ENCODE measurements at places on chromosomes 2 and 18.

DNA sequence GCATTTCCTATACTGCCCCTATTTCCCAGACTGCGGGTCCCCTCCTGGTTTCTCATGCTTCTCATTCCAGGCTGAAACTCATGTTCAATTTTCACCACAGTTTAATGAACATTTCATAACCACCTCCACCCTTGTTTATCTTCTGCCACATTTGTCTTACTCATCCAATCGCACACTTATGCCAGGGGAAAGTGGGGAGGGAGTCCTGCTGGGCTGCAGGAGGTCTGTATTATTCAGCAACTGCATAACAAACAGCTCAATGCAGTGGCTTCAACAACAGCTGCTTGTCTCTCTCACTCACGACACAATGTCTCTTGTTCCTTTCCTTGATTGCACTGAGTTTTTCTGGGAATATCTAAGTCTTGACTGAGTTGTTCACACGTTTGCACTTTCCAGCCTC, 106.0 kb downstream of the ZNF519 start:
- no peak overlapping the region for H3K27ac ChIP-seq
- H3K4me1 ChIP-seq = no peaks in the 10 kb centered on the region
- no peaks in the 10 kb centered on the region for H3K27me3 ChIP-seq
- H3K4me3 ChIP-seq = no peak overlapping the region
- DNase-seq = no peak
- H3K36me3 ChIP-seq = no peaks in the 10 kb centered on the region

GRCh38 chr2:61590214-61590613, 52.1 kb upstream of the XPO1 start:
- DNase-seq = no peak
- no peak overlapping the region for H3K4me3 ChIP-seq
- H3K27me3 ChIP-seq = no peaks in the 10 kb centered on the region
- H3K27ac ChIP-seq = no peak overlapping the region
- H3K36me3 ChIP-seq = no peaks in the 10 kb centered on the region

DNA sequence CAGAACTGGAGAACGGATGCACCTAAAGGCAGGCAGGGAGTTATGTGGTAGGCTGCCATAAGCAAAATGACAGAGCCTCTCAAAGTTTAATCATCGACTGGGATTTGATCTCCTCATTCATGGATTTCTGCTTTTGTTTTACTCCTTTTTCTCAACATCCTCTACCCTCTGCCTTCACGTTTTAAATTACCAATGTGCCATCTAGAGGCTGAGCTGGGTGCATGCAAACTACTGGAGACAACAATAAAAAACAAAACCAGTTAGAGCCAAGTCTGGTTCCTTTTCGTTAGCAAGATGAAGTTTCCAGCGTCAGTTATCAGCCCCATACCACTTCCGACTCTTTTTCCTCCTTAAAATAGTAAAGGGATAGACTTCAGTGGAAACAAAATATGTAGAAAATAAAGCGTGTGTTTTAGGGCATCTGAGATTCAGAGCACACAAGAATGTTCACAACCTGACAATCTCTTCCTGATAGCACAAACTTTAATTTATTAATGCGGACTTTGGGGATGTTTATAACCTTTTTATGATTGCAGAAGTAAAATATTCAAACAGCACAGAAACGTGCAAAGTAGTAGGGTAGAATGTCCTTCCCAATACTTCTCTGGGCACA, 117.0 kb downstream of the LAMA1 start:
- H3K36me3 ChIP-seq = no peaks in the 10 kb centered on the region
- H3K4me3 ChIP-seq = no peak overlapping the region
- H3K27ac ChIP-seq = no peak overlapping the region
- H3K27me3 ChIP-seq = no peaks in the 10 kb centered on the region
- DNase-seq = no peak

GRCh38 chr2:146807568-146808168, 1037.2 kb upstream of the ACVR2A start:
- DNase-seq = no peak
- H3K36me3 ChIP-seq = no peaks in the 10 kb centered on the region
- H3K27me3 ChIP-seq = no peaks in the 10 kb centered on the region
- no peaks in the 10 kb centered on the region for H3K4me1 ChIP-seq

- H3K27ac ChIP-seq = no peak overlapping the region
- H3K4me3 ChIP-seq = no peak overlapping the region
- DNase-seq = no peak
- H3K27me3 ChIP-seq = no peaks in the 10 kb centered on the region
Measured at GRCh38 chr2:234880551-234881211, 71.1 kb upstream of the SH3BP4 start.

GRCh38 chr2:239864247-239865058, 160.7 kb downstream of the NDUFA10 start:
- no peaks in the 10 kb centered on the region for H3K27me3 ChIP-seq
- no peak overlapping the region for H3K27ac ChIP-seq
- no peaks in the 10 kb centered on the region for H3K4me1 ChIP-seq

GRCh38 chr2:152470861-152471854, 136.2 kb downstream of the FMNL2 start:
- H3K27ac ChIP-seq = no peak overlapping the region
- no peak overlapping the region for H3K4me3 ChIP-seq
- H3K27me3 ChIP-seq = no peaks in the 10 kb centered on the region
- H3K4me1 ChIP-seq = peaks cover 12% of the 10 kb centered on the region

GRCh38 chr2:220224691-220225543, 597.5 kb downstream of the SLC4A3 start:
- no peaks in the 10 kb centered on the region for H3K4me1 ChIP-seq
- no peaks in the 10 kb centered on the region for H3K36me3 ChIP-seq
- no peak for DNase-seq
- peak overlapping the region; percentile 3 for H3K27ac ChIP-seq

- no peak overlapping the region for H3K27ac ChIP-seq
- no peak overlapping the region for H3K4me3 ChIP-seq
Measured at GRCh38 chr2:62001431-62001830, 96.0 kb downstream of the COMMD1 start.

- no peak overlapping the region for H3K27ac ChIP-seq
- no peak overlapping the region for H3K4me3 ChIP-seq
- no peaks in the 10 kb centered on the region for H3K27me3 ChIP-seq
Measured at GRCh38 chr2:75562513-75562864, 1.8 kb upstream of the EVA1A start.

GRCh38 chr18:68874361-68874760, 76.5 kb downstream of the CCDC102B start:
- no peak overlapping the region for H3K27ac ChIP-seq
- no peak for DNase-seq
- H3K4me1 ChIP-seq = no peaks in the 10 kb centered on the region

DNA sequence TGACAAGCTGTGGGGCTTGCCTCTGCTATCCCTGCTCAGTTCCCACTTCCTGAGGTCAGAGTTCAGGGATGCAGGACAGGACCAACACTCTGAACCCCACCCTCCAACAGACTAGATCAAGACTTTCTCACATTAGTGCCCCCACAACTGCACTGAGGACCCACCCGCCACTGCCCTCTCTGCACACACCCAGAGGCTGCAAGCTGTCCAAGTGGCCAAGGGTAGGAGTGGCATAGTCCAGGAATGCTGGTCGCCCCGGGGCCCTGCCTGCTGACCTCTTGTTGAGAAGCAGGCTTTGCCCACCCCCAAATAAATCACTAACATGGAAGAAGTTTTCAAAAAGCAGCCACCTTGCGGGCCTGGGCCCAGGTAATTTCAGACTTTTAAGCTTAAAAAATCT, 5.5 kb upstream of the KIF1A start:
- no peaks in the 10 kb centered on the region for H3K36me3 ChIP-seq
- no peak overlapping the region for H3K27ac ChIP-seq
- H3K27me3 ChIP-seq = peaks cover 13% of the 10 kb centered on the region
- no peak for DNase-seq
- H3K4me1 ChIP-seq = peaks cover 8% of the 10 kb centered on the region

DNA sequence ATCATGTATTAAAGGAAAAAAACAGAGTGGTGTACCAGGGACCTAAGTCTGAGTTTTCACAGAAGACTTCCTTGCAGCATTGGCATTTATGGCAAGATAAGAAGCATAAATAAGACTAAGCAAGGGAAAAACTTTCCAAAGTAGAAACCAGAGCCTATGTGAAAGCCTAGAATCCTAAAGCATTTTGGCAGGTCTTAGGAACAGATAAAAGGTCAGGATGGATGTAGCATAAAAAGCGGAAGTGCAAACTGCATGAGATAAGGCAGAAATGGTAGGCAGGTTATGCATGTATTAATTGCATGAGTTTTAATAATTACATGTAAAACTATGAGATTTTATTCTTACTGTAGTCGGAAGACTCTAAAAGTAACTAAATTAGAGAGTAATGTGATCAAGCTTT, 596.5 kb downstream of the SUCLG1 start:
- H3K27ac ChIP-seq = no peak overlapping the region
- no peaks in the 10 kb centered on the region for H3K4me1 ChIP-seq
- H3K27me3 ChIP-seq = no peaks in the 10 kb centered on the region
- H3K4me3 ChIP-seq = no peak overlapping the region

GRCh38 chr2:101818531-101819451, 121.3 kb downstream of the MAP4K4 start:
- no peak for DNase-seq
- no peak overlapping the region for H3K27ac ChIP-seq
- H3K36me3 ChIP-seq = no peaks in the 10 kb centered on the region
- no peaks in the 10 kb centered on the region for H3K4me1 ChIP-seq

DNA sequence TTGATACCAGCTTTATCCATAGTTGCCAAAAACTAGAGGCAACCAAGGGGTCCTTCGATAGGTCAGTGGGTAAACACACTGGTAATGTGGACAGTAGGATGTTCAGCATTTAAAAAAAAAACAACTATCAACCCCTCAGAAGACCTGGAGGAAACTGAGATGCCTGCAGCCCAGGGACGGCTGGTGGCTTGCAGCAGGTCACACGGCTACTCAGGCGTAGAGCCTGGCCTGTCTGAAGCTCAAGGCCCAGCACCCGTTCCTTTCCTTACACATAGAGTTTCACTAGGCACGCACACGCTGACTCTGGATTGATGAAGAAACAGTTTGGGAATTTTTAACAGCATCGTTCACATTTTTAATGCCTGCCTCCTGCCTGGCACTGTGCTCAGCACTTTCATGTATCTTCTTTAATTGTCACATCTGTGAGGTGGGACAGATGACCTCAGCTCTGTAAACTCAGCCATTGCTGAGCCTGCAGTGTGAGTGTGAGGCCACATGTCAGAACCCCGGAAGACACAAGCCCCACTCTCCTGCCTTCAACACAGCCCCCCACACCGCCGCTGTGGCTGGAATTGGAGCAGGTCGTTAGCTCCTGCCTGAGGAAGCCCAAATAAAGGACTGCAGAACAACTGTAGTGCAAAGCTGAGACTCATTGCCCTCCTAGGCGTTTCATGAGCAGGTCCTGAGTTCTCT, 40.7 kb downstream of the TRAPPC12 start:
- H3K27ac ChIP-seq = no peak overlapping the region
- H3K4me3 ChIP-seq = no peak overlapping the region
- H3K36me3 ChIP-seq = peaks cover 6% of the 10 kb centered on the region
- no peaks in the 10 kb centered on the region for H3K4me1 ChIP-seq
- DNase-seq = no peak

GRCh38 chr2:32746669-32747068, 118.8 kb downstream of the TTC27 start:
- H3K4me3 ChIP-seq = no peak overlapping the region
- H3K27me3 ChIP-seq = no peaks in the 10 kb centered on the region
- no peaks in the 10 kb centered on the region for H3K4me1 ChIP-seq
- DNase-seq = no peak
- H3K36me3 ChIP-seq = no peaks in the 10 kb centered on the region

DNA sequence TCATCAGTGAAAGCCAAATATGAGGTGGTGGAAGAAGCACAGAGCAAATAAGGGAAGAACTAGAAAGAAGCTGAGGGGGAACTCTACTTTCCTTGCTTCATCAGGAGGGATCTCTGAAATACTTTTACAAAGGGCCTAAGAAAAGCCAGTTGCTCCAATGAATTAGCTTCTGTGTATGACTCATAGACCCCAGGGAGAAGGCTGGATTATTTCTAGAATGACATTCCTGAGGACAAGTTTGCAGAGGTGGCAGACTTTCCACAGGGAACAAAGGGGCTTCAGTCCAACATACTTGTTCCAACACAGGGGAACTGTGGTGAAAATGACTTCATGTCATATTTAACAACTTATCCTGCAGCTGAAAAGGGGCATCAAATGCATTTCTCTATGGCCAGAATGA, 29.0 kb downstream of the DOK1 start:
- no peak overlapping the region for H3K27ac ChIP-seq
- no peaks in the 10 kb centered on the region for H3K27me3 ChIP-seq
- DNase-seq = no peak

GRCh38 chr2:171318463-171318934, 115.3 kb downstream of the METTL8 start:
- H3K27me3 ChIP-seq = no peaks in the 10 kb centered on the region
- peak overlapping the region; percentile 21 for H3K27ac ChIP-seq
- no peak overlapping the region for H3K4me3 ChIP-seq
- no peak for DNase-seq

- DNase-seq = no peak
- no peaks in the 10 kb centered on the region for H3K4me1 ChIP-seq
- H3K36me3 ChIP-seq = no peaks in the 10 kb centered on the region
- H3K27me3 ChIP-seq = no peaks in the 10 kb centered on the region
- H3K27ac ChIP-seq = no peak overlapping the region
Measured at GRCh38 chr2:37619230-37619958, 52.0 kb downstream of the CDC42EP3 start.

DNA sequence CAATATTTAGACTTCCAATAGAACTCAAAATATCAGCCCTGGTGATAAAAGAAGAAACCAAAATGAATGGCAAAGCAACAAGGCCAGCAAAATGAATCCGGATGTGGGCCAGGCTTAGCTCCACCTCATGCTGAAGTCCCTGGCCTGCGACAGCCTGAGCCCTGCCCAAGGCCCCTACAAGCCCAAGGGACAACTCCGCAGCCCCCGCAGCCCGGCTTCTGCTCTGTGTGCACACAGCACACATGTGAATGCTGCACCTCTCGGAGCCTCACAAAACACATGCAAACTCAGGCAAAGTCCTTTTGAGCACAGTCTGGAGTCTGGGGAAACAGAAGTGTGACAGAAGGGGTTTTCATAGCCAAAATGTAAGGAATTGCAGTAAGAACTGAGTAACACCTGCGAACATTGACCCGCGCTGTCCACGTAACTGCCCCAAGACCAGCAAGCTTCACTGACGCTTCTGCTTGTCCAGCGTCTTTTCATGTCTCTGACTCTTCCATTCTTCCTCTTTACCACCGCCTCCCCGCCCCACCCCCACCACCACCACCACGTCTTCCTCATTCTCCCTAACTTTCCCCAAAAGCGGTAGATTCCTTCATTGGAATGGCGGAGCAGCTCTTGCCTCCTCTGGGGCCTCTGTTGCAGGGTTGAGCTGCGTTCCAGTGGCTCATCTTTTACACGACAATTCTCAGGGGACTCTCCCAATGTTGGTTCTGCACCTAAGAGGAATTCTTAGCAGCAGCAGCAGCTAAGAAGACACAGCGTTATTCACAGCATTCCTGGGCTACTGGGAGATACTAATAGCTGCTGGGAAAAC, 136.4 kb upstream of the COPS8 start:
- no peaks in the 10 kb centered on the region for H3K27me3 ChIP-seq
- H3K4me1 ChIP-seq = no peaks in the 10 kb centered on the region
- no peak overlapping the region for H3K27ac ChIP-seq

- no peak for DNase-seq
- H3K27ac ChIP-seq = no peak overlapping the region
- no peaks in the 10 kb centered on the region for H3K27me3 ChIP-seq
- H3K4me3 ChIP-seq = no peak overlapping the region
- no peaks in the 10 kb centered on the region for H3K36me3 ChIP-seq
Measured at GRCh38 chr2:234467289-234467688, 29.6 kb downstream of the ARL4C start.

Data from esophagus squamous epithelium (tissue), 5 donors.